ENCODE measurements at places on chromosomes 7 and 10.

DNA sequence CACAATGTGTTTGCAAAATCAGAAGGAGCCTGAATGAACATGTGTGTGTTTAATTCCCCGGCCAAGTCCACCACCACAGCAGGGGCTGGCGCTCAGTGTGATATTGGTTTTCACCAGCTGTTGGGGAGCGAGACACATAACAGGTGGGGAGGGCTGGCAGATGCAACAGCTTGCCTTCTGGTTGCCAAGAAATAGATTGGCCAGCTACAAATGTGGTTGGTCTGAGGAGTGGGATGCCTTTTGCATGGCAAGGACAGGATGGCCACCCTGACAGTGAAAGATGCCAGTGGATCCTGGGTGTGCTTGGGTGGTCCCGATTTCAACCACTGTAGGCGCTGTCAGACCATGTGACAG, 292.5 kb upstream of the FZD8 start:
- no peak for DNase-seq

DNA sequence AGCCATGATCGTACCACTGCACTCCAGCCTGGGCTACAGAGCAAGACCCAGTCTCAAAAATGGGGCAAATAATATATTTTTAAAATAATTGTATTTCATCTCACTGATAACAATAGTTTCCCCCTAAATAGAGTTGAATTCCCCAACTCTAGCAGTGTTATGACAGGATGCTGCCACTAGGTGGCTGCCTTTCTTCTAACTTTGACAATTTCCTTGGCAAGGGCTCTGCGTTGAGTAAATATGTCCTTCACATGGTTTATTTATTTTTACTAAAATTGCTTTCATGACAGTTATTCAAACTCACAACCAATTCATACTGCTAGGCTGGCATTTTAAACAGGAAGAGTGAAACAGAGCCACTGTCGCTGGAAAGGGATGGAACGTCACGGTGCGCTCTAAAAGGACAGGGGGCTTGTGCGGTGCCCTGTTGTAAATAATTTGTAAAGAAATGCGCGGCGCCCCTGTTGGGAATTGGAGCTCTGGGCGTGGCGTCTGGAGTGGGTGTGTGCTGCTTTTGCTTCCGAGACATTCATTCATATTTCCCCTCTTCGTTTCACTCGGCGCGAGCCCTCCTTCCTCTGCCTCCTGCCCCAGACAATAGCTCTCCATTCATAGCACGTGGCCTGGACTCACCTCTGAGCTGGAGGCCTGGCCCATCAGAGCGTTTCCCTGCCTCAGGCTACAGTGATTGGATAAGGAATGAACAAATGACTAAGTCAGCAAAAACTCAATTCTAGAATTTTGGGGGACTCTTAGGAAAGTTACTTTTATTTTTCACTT, 20.5 kb upstream of the PITRM1 start:
- no peak for DNase-seq

- DNase-seq = no peak
Measured at GRCh38 chr7:25223206-25223605, 5.1 kb downstream of the NPVF start.

- DNase-seq = no peak
Measured at GRCh38 chr7:70097645-70098044, 499.4 kb downstream of the AUTS2 start.

DNA sequence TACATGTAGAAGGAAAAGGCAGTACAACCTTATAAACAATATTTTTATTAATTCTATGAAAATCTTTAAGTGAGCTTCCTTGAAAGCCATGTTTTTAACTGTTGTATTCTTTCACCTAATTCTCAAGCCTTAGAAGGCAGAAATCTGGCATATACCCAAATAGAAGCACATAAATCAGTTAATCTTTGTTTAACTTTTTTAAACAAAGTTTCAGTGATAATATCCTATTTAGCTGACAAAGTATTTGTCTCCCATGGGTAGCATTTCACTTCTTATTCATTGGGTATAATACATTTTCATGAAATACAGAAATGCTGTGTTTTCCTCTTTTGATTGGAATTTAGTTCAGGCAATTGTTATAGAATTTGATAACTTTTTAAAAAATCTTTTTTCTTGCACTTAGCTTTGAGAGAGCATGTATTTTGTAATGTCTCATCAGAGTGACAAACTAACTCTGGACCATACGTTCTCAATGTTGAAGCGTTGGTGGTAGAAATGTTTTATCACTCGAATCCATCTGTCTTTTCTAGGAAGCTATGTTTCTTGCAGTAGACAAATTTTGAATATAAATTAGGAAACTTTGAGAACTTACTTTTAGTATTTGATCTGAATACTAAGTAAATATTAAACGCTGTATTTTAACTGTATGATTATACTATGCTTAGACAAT, 78.1 kb downstream of the CREM start:
- no peak for DNase-seq

GRCh38 chr10:86149257-86149656, 217.3 kb downstream of the GRID1 start:
- DNase-seq = no peak

- DNase-seq = no peak
Measured at GRCh38 chr10:32962521-32962920, 4.5 kb upstream of the ITGB1 start.

- DNase-seq = no peak
Measured at GRCh38 chr10:57806675-57807074, 461.0 kb downstream of the IPMK start.

DNA sequence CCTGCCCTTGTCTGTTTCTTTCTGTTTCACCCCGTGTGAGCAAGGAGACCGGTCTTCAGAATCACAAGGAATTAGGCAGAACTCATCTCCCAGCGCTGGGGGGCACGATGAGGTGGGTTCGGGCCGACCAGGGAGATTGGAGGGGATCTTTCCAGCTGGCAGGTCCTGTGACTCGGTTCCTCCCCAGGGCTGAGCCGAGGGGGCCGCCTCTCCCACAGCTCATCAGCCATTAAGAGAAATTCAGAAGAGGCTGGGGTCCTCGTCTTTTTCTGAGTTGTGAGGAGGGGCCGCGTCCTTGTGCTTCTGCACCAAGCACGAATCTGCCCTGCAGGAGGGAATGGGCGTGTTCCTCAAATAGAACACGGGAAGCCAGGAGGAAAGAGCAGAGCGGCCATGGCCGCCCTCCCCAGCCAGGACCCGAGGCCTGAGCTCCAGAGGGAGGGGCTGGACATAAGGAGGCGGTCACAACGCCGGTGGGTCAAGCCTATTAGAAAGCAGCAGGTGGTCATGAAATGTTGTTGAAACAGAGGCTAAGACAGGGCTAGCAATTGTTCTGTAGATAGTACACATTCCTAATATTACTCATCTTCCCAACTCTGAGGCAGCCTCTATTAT, 125.3 kb downstream of the ADARB2 start:
- DNase-seq = no peak

DNA sequence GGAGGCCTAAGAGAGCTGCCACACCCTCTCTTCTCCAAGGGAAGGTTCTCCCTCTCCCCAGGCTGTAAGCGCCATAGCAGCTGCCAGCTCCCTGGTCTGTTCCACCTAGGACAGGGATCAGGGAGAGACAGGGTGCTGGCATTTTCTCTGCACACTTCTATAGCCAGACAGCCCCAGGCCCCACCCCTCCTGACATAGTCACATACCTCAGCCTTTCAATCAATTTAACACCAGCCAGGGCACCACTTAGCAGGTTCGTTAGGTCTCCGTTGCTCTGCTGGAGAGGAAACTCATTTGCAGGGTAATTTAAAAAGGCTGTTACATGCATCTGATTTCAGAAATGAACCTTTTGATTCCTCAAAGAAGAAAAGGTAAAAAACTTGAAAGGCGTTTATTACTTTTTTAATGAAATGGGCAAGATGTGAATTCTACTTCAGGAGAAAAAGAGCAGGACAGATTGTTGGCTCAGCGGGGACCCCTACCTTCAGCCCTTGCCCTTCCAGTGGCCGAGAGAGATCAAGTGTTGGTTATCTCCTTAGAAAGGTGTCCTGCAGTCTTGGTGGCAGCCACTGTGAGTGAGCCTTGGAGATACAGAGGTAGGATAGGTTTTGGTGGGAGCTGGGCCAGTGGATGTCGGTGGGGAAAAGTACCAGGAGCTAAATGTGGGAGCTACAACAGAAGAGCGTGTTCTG, 180.5 kb upstream of the GALNT17 start:
- DNase-seq = no peak

GRCh38 chr10:72309290-72310240, 35.8 kb downstream of the DDIT4 start:
- DNase-seq = no peak

DNA sequence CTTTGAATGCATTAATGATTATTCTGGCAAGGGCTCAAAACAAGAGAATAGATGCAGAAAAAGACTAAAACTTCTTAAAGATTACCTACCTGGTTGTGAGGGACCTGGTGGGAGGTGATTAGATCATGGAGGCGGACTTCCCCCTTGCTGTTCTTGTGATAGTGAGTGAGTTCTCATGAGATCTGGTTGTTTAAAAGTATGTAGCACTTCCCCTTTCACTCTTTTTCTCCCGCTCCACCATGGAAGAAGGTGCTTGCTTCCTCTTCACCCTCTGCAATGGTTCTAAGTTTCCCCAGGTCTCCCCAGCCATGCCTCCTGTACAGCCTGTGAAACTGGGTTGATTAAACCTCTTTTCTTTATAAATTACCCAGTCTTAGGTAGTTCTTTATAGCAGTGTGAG, 226.6 kb downstream of the ARHGAP12 start:
- DNase-seq = no peak

DNA sequence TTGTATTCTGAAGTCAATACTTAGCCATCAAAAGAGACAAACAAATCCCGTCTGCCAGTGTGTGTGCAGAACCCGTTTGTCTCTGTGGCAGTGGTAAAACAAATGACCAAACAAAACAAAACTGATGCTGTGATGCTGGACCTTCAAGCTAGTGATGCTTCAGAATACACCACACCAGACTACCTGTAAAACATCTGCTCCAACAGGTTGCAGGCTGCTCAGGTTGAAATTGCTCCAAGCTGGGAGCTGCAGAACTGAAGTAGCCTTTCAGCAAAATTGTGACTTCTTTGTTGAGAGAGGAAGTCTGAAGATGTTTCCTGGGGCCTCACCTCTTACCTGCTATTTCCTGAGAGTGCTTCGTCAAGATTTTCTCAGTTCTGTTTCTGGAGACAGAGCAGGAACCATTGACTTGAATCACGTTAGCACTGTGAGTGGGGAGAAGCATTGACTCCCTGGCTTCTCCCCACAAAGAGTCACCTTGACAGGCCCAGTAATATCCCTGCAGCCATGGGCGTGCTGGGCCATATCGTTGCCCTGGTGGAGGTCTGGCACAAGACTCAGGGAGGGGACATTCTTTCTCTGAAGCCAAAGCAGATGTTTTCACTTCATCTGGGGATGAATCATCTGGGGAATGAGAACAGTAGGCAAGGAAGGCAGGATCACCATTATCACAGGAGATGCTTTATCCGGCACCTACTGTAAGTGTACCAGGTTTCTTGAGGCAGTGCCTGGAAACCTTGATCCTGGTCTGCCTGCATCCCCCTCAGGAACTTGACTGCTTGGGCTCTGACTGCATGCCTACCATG, 80.2 kb downstream of the RBM20 start:
- no peak for DNase-seq

DNA sequence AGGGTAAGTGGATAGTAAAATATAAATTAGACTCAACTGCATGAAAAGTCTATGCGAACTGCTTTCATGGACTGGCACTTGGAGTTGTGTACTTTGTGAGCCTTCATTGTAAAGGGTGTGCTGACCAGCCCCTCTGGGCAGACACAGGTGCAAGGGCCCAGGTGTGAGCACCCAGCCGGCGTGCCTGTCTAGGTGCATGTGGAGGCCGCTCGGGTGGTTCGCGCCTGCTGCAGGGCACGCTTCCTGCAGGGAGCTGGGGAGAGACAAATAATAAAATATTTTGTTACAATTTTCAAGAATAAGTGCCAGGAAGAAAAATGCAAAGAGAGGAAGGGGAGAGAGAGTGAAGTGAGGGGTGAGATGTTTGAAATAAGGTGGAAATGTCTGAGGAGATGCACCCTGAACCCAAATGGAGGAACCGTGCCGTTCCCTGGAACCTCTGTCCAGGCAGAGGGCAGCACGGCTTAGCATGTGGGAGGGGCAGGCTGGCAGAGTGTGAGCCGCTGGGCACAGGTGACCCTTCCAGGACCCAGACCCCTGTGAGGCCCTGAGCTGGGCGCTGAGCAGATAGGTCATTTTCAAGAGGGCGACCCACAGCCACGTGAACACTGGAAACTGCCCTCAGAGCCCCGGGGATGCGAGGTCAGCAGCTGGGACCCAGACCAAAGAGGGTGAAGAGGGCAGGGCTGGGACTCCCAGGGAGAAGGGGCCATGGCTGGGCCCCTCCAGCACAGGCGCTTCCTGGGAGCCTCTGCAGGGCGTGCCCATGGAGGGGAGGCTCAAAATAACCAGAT, 28.7 kb downstream of the RNF32 start:
- DNase-seq = no peak

GRCh38 chr10:33071857-33072256, 113.8 kb upstream of the ITGB1 start:
- DNase-seq = no peak

GRCh38 chr7:28778786-28779185, 179.3 kb downstream of the TRIL start:
- DNase-seq = no peak

- no peak for DNase-seq
Measured at GRCh38 chr10:66931340-66931948, 5.6 kb downstream of the LRRTM3 start.

- DNase-seq = no peak
Measured at GRCh38 chr10:57621466-57621865, 646.2 kb downstream of the IPMK start.

Measured in activated CD8-positive, alpha-beta memory T cell treated with anti-CD3 and anti-CD28 coated beads for 1 hour (primary cell).